ENCODE measurements at places on chromosomes 11 and 22.

DNA sequence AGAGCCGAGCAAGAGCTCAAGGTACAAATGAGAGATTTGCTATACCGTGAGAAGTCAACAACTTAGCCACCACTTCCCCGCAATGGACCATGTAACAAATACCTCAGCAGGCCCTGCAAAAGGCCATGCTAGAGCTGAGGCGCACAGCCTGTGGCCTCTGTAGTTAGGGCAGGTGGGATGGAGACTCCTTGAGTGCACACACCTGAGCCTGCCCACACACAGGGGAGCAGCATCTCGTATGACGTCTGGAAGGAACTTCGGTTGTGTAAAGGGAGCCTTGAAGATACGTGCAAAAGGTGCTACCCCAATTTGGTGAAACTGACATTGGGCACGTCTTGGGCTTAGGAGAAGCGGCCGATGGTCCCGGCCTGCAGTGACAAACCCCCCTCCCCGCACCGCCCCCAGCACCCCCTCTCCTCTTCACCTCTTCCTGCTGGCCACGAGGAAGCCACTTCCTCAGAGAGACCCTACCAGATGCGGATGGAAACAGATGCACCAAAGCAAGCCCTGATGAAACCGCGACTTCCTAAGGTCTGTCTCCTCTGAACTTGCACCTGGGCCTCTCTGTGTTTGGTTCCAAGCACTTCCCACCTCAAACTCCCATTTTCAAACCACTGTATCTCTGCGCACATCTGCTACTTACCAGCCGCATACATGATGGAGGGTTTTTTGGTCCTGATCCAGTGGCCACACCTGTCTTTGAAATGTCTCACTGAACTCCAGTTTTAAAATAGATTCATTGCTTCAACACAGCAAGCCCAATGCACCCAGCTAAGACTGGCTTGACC lies 10.6 kb downstream of the CDPF1 start:
- no peak for DNase-seq

DNA sequence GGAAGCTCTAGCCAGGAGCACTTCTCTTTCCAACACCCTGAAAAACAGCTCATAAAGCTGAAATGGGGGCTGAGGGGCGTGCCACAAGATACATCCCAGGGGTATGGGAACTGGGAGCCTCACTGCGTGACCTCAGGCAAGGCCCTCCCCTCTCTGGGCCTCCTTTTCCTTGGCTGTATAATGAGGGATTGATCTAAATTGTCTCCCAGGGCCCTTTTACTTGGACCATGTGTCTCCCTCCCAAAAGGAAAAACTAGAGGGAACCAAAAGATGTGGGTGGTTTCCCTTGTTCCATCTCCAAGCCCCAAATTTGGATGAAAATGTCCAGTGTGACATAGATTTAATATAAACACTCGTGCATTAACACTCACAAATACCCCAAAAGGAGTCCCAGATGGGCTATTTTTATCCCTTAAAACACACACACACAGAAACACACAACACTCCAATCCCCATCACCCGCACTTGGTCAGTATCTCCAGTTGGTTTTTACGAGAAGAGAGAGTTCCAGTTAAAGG lies 25.9 kb upstream of the SMTN start:
- no peak for DNase-seq

DNA sequence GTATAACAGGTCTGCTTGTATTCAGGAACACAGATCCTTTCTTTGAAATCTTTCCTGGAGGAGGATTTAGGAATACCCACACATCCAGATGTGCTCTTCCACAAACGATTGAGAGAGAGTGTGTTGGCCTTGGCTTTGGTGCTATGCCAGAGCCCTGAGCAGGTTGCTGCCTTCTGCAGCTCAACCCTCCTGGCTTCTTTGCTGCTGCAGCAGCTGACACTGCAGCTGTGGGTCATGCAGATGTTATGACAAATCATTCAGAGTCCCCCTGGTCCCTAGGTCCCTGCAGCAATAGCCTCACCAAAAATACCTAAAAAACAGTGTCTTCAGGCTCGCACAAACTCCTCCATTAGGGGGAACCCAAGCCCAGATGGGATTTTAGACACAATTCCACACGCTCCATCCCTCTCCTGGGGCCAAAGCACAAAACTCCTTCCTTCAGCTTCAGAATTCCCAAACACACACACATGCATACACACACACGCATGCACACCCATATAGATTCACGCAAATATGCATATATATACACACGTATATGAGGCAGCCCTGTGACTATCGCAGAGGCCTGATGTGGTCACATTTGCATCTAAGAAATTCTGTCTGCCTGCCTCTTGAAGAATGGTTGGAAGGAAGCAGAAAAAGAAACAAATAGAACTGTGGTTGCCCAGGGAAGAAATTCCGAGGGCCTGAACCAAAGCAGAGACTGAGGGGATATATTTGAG lies 35.4 kb downstream of the SLN start:
- DNase-seq = no peak

- DNase-seq = no peak
Observed at GRCh38 chr11:121446752-121447156, 5.4 kb upstream of the SORL1 start.

- no peak for DNase-seq
Observed at GRCh38 chr11:118002541-118003423, 16.6 kb downstream of the IL10RA start.

- DNase-seq = no peak
Observed at GRCh38 chr22:49227670-49228069, 600.0 kb downstream of the BRD1 start.

- no peak for DNase-seq
Observed at GRCh38 chr11:35937700-35938099, 6.2 kb upstream of the LDLRAD3 start.

DNA sequence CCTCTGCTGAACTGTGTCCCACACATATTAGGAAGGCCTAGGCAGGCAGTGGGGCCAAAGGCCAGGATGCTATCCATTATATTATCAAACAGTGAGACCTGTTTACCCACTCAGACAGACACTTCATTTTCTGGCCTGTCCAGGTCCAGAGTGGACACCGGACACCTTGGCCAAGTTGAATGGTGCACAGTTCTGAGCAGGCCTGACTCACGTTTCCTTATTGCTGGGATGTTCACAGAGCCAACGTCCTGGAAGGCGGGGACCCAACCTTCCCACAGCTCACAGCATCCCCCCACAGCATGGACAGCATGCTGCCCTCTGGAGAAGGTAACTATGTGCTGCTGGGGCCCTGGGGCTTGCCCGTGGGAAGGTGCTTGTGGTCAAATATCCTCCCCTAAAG lies 86.6 kb downstream of the BTBD10 start:
- DNase-seq = no peak

GRCh38 chr22:30830907-30831306 lies 136.2 kb downstream of the OSBP2 start:
- peak; percentile 75 for DNase-seq

DNA sequence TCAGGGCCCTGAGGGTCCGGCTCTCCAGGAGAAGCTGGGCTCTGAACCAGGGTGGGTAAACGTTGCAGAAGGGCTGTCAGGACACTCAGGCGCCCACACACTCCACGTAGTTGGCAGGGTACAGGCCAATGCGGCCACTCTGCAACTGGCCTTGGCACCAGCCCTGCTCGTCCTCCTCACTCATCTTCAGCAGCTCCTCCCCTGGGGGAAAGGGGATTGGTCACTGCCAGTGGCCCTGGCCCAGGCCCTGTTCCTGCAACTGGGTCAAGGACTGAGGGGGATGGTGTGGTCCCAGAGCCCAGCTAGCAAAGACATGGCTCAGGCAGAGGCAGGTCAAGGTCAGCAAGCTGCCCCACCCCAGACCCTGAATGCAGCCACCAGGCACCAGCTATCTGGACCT lies 1.2 kb upstream of the ARFGAP2 start:
- no peak for DNase-seq

DNA sequence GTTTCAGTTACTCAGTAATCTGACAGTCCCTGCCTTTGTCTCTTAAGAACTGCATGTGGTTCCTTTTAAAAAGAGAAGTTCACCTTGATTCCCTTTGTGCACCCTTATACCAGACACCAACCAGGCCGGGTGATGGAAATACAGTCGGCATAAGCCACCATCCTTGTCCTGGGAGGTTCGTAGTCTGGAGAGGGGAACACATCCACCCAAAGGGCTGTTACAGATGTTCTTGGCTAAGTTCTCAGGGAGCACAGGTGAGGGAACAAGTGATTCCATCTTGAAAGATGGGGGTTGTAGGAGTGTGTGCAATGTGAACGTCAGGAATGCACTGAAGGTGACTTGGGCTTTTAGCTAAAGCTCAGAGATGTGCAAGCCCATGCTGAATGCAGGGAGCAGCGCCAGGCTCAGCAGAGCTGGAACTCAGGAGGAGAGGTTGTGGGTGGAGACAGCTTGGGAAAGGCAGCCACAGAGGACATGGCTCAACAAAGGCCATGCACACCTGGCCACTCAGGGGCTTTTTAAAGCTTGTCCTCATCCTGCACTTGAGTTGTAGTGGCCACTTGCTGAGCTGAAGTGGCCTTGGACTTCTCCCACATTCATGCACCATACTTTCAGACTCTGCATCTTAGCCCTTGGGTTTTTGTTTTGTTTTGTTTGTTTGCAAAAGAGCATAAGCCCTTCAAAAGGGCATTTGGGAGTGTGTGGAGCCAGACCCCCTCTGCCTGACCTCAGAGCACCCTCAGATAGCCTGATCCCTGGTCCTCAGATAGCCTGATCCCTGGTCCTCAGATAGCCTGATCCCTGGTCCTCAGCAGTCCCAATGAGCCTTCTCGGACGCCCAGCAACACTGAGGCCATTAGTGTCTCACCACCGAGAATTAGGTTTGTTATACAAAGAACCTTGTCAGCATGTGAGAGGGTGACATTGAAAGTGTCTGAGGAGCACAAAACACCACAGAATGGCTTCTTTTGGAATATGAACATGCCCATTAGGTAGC lies 12.7 kb upstream of the TMA7B start:
- no peak for DNase-seq

GRCh38 chr22:30026756-30027155 lies 53.5 kb upstream of the HORMAD2 start:
- no peak for DNase-seq

- no peak for DNase-seq
Observed at GRCh38 chr11:102891736-102892135, 17.0 kb upstream of the MMP12 start.

- DNase-seq = no peak
Observed at GRCh38 chr11:61657566-61658290, 22.5 kb upstream of the DAGLA start.

- DNase-seq = no peak
Observed at GRCh38 chr11:128648711-128649110, 45.2 kb upstream of the FLI1 start.

DNA sequence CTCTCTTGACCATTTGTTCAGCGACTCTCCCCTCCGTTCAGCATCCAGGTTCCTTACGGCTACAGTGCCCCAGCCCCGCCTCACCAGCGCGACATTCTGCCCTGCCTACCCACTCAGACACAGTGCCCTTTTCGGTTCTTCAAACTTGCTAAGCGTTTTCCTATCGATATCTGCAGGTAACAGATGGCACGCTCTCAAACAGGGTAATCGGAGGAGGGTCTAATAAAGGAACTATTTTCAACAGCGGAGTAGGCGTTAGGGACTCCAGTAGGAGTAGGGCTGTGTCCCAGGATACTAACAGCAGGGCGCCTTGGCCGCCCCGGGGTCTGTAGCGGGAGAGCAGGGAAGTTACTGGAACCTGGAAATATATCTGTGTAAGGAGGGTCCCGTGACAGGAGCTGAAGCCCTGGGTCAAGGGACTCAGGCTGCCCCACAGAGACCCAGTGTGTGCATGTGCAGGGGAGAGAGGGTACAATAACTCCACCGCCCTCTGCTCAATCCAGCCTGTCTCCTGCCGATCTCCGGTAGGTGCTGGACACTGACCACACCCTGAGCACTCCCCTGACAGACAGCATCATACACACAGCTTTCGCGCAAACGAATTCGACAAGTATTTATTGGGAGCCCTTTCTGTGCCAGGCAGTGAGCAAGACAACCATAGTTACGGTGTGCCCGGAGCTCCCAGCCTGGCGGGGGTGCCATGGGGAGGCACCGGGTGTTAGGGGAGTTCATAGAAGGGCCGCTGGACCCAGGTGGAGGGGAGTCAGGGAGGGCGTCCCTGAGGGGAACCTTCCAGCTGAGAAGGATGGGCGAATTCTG lies 2.1 kb downstream of the KLHL35 start:
- DNase-seq = no peak

GRCh38 chr22:40975366-40975765 lies 24.2 kb downstream of the RBX1 start:
- DNase-seq = no peak

- no peak for DNase-seq
Observed at GRCh38 chr22:26489447-26490036, 5.9 kb downstream of the SRRD start.

DNA sequence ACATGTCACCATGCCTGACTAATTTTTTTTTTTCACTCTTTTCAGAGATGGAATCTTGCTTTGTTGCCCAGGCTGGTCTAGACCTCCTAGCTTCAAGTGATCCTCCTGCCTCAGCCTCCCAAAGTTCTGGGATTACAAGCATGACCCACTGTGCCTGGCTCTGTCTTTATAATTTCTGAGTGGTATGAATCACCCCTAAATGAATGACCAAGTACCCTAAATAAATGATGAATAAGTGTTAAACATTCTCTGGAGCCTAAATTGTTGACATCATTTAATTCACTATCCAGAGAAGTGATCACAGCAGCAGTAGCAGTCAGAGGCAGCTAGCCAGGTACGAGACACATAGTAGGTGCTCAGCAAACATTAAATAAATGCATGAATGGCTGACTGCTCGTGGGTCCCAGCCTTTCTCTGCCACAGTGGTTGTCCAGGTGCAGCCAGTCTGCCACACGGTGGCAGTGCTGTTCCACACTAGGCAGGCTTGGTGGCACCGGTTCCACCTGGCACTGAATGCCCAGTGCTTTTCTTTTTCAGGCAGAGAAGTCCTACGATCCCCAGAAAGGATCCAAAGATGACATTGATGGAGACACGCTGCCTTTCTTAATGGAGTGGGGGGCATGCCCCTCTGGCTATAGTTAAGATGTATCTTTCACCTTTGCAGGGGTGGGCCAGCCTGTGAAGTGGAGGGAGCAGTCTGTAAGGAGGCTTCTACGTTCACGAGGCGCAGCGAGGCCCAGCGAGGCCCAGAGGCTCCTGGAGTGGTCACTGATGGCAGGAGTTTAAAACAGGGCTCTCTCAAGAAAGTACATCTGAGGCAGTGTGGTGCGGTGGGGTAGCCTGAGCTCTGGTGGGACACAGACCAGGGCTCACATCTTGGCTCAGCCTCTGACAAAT lies 8.7 kb upstream of the TTC12 start:
- peak; percentile 79 for DNase-seq

DNA sequence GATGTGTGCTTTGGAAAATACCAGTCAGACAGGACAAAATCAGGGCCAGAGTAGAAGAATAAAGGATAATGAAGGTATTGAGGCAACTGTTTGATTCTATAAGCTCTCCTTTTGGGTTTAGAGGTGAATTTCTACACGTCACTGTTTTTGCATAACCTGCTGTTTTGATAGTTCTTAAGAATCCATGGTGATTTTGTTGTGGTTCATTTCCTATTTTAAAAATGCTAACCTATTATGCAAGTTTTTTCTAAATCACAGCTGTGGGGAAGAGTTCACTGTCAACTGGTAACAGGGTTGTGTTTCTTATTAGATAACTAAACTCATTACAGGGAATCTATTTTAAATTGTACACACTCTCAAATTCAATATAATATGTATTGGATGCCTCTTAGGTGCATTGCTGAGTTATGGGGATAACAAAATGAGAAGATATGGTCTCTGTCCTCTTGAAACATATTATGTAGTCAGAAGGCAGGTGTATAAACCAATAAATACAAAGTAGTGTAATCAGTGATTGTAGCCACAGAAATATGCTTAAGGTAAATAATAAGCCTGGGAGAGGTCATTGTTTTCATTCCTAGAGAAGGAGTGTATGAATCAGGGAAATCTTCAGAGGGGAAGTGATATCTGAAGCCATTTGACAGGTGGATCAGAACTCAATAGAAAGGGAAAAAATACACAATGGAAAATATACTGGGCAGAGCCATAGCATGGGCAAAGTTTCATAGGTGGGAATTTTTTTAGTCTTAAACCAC lies 192.5 kb downstream of the FAT3 start:
- no peak for DNase-seq

All from AG08396 (cell line).